ENCODE measurements at places on chromosomes 7 and 10. TPM values are rescaled to one million over a fixed set of nuclear protein-coding genes. Genes with fewer than 3 reads are reported as not detected.

DNA sequence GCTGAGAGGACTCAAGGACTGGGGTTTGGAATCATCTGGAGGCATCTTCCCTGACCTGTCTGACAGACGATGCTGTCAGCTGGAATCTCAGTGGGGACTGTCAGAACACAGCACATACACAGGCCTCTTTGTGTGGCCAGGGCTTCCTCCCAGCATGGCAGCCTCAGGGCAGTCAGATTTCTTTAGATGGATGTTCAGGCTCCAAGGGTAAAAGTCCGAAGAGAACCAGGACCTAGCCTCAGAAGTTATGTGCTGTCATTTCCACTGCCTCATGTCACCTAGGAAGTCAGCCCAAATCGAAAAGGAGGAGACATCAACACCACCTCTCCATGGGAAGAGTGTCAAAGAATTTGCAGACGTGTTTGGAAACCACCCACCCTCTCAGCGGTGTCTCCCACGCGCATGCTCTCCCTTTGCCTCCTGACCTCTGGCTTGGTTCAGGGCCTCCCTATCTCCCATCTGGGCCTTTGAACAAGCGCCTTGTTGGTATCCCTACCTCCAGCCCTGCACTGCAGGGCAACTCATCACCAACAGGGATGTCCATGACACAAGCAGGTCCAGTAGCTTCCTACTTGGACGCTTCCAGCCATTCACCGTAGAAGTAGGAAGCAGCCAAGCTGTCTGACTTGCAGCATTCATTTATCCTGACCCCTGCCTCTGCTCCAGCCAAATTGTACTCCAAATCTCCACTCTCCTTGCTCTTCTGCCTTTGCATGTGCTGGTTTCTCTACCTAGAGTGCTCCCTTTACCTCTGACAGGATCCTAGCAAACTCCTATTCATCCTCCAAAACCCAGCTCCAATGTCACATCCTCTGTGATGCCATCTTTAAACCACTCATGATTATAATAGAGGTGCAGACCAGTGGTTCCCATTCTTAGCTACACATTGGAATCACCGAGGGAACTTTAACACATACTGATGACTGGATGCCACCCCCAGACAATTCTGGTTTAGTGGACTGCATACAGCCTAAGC is 121.6 kb downstream of the OAT start:
- H3K27ac ChIP-seq = no peak overlapping the region
- no peak overlapping the region for H3K4me3 ChIP-seq
- H3K36me3 ChIP-seq = no peaks in the 10 kb centered on the region
- no peaks in the 10 kb centered on the region for H3K27me3 ChIP-seq
- no peak for DNase-seq

GRCh38 chr10:35172574-35172973 is 45.9 kb downstream of the CREM start:
- H3K36me3 ChIP-seq = no peaks in the 10 kb centered on the region
- DNase-seq = peak; percentile 36
- H3K27me3 ChIP-seq = no peaks in the 10 kb centered on the region
- H3K4me1 ChIP-seq = peaks cover 14% of the 10 kb centered on the region
- no peak overlapping the region for H3K27ac ChIP-seq

DNA sequence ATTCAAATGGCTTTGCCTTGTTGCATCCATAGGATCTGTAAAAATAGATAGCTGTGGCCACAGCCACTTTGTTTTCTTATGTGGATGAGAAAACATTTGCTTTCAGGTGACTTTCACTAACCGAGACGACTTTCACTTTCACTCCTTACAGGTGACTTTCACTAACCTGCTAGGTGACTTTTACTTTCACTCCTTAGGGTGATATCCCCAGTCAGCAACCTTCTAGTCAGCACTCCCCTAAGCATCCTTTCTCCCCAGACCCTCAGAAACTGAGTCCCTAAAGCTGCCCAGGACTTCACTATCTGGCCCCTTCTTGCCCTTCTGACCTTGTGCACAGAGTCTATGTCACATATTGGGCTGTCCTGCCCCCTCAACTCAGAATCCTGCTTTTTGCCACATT is 177.5 kb downstream of the RELN start:
- H3K4me1 ChIP-seq = no peaks in the 10 kb centered on the region
- no peak for DNase-seq
- no peak overlapping the region for H3K4me3 ChIP-seq
- H3K36me3 ChIP-seq = no peaks in the 10 kb centered on the region

DNA sequence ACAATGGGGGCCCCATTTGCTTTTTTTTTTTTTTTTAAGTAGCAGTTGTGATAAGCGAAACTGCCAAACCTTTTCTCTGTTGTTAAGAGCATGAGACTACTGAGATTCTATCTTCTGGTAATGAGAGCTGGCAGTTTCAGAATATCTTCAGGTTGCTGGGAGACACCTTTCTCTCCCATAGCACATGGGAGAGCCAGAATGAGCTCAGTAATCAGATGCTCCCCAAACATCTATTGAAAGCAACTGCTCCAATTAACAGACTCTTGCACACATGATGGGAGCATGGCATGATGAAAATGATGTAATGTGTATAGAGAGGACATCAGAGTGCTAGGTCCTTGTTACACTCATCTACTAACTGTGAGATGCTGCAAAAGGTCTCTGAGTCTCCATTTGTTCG is 18.8 kb downstream of the MYO3A start:
- no peaks in the 10 kb centered on the region for H3K27me3 ChIP-seq
- H3K4me1 ChIP-seq = no peaks in the 10 kb centered on the region
- no peak overlapping the region for H3K4me3 ChIP-seq
- H3K36me3 ChIP-seq = no peaks in the 10 kb centered on the region

DNA sequence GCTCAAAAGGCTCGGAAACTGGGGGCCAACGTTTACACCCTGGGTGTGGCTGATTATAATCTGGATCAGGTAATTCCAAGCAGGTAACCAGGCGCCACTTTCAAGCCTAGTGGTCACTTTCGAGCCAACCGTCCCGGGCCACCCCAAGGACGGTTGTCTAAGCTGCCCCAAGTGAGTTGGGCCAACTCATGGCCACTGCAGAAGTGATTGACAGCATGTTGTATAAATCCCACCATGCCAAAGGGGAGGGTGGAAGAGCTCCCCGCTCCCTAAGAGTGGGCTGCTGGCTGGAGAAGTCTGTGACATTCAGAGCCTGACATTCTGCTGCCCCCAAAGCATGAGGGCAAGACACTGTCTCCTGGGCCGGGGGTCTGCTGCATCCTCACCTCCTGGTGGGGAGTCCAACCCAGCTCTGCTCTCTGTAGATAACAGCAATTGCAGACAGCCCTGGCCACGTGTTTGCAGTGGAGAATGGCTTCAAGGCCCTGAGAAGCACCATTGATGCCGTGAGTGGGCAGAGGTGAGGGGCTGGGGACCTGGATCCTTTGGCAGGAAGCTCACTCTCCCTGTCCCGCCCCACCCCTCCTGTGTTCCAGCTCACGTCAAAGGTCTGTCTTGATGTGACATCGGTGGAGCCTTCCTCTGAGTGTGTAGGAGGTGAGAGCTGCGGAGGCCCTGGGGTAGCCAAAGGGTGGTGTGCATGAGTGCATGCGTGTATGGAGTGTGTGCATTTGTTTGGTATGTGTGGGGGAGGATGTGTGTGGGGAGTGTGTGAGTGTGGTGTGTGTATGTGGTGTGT is 10.8 kb downstream of the ANTXRL start:
- H3K4me1 ChIP-seq = peaks cover 13% of the 10 kb centered on the region
- H3K27me3 ChIP-seq = no peaks in the 10 kb centered on the region
- no peaks in the 10 kb centered on the region for H3K36me3 ChIP-seq
- no peak for DNase-seq
- no peak overlapping the region for H3K4me3 ChIP-seq

DNA sequence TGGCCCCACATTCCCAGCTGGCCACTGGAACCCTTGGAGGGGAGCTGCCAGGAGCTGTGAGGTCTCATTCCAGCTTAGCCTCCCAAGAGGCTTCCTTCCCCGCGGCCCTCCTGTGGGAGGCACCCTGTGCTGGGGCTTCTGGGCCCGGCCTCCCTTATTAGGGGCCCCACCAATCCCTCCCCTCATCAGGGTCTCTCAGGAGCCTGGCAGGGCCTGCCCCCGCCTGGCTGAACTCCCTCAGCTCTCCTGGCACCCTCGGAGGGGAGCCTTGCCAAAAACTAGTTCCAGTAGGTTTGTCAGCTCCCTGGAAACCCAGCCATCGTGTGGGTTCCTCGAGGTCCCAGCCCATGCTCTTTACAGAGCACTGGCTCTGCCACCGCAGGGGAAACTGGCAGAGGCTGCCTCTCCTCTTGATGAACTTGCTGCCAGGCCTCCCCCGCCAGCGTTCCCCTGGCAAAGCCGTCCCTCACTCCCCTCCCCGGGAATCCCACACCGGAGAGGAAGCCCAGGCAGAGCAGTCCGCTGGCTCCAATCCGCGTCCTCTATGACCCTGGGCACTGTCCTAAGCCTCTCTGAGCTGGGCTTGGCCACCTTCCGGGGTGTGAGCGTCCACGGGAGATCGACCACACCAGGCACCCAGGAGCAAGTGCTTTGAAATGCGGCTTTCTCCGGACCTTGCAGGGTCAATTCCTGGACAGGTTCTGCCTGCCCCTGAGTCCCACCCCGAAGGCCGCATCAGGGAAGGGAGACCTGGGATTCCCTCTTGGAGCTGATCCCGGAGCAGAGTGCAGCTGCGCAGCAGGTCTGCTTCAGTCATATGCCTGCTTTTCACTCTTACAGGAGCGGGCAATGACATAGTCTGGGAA is 139.8 kb downstream of the ARHGAP22 start:
- peak overlapping the region; percentile 88 for H3K27ac ChIP-seq
- peak; percentile 70 for DNase-seq
- peaks cover 20% of the 10 kb centered on the region for H3K27me3 ChIP-seq
- peaks cover 46% of the 10 kb centered on the region for H3K4me1 ChIP-seq

Gene ANKRD7
- 1.1 TPM for total RNA-seq

Gene ASZ1
- total RNA-seq = not detected

All from left ventricle myocardium inferior (tissue), 1 donor.